ENCODE measurements at places on chromosomes 5 and 9.

DNA sequence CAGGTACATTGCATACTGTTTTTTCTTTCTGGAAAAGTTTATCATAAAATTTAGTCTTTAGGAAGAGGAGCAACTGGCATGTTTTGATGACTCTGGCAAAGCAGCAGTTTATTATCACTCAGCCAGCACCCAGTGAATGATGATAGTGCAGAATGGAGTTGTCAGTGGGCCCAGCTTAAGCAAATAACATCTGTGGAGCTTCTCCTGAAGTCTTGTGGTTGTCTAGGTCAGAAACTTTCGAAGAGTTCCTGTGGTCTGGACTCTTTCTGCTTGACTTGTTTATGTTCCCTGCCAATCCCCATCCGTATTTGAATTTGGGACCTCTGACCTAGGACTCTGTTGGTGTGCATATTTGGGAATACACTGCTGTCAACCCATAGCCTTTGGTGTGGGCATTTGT is 38.1 kb upstream of the C5orf47 start:
- DNase-seq: no peak

DNA sequence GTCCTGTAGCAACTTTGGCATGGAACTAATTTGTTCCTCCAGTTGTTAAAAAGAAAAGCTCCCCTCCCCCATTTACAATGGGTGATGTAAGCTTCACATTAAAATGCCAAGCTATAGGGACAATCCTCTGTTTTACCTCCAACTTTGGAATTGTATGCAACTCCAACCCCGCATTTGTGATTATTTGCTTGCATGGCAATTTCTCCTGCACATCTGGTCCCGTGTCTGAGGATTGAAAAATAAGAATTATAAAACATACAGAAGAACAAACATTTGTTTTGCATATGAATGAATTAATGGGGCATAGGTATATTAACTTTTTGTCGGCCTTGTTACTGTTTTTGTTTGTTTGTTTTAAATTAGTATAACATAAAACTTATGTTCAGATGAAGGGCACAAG is 17.2 kb downstream of the PCSK1 start:
- no peak for DNase-seq

- DNase-seq: no peak
These were observed 53.2 kb downstream of the NSG2 start for GRCh38 chr5:174098694-174099093.

DNA sequence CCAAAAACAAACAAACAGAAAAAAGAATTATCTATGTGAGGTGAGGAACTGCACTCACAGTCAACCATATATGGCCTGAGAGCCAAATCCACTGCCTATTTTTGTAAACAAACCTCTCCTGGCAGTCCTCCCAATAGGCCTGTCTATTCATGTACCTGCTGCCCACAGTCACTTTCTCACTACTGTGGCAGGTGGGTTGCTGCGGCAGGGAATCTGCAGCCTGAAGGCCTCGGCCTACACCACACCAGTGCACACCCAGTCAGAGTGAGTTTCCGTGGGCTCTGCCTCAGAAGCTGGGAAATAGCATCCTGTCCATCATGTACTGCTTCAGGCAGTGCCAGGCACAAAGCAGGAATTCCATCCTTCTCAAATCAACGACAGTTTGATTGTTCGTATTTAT is 82.3 kb downstream of the SPTLC1 start:
- DNase-seq: no peak

GRCh38 chr5:175124821-175125220 is 319.2 kb downstream of the DRD1 start:
- DNase-seq: no peak

GRCh38 chr5:107621089-107621488 is 49.6 kb downstream of the EFNA5 start:
- DNase-seq: no peak

DNA sequence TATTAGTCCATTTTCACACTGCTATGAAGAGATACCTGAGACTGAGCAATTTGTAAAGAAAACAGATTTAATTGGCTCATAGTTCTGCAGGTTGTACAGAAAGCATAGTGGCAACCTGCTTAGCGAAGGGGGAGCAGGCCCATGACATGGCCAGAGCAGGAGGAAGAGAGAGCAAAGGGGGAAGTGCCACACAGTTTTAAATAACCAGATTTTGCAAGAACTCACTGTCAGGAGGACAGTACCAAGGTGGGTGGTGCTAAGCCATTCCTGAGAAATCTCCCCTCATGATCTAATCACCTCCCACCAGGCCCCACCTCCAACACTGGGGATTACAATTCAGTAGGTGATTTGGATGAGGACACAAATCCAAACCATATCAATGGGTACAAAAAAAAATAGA is 16.8 kb upstream of the PCSK5 start:
- DNase-seq: no peak

- no peak for DNase-seq
These were observed 42.3 kb downstream of the LSM11 start for GRCh38 chr5:157785801-157786200.

GRCh38 chr5:172028167-172028566 is 21.7 kb upstream of the FBXW11 start:
- DNase-seq: no peak

DNA sequence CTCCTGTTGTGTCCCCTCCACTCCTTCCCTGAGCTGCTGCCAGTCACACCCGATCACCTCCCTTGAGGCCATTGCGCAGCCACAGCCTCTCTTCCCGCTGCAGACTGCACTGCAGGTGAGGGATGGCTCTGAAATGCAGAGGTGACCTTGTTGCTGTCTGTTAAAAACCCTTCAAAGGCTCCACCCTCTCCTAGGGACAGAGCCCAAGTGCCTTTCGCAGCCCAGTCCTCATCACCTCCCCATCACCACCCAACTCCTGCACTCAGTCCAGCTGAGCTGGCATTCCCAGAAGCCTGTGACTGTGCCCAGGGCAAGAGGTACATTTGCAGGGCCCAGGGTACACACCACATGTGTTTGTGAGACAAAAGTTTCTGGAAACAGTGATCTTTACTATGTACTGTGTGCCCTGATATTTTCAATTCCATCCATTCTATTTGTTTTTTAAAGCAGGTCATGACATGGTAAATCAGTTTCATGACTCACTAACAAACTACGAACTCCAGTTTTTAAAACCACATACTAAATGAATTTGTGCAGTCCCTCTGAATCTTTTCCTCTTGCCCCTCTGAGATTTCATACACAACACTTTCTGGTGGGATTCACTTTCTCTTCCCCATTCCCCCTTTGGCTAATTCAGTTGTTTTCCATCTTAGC is 73.0 kb upstream of the SPOCK1 start:
- no peak for DNase-seq

GRCh38 chr5:175220549-175220948 is 223.4 kb downstream of the DRD1 start:
- no peak for DNase-seq

All from activated CD4-positive, alpha-beta T cell treated with anti-CD3 and anti-CD28 coated beads for 24 hours (primary cell).